ENCODE measurements at places on chromosomes 3 and 15.

DNA sequence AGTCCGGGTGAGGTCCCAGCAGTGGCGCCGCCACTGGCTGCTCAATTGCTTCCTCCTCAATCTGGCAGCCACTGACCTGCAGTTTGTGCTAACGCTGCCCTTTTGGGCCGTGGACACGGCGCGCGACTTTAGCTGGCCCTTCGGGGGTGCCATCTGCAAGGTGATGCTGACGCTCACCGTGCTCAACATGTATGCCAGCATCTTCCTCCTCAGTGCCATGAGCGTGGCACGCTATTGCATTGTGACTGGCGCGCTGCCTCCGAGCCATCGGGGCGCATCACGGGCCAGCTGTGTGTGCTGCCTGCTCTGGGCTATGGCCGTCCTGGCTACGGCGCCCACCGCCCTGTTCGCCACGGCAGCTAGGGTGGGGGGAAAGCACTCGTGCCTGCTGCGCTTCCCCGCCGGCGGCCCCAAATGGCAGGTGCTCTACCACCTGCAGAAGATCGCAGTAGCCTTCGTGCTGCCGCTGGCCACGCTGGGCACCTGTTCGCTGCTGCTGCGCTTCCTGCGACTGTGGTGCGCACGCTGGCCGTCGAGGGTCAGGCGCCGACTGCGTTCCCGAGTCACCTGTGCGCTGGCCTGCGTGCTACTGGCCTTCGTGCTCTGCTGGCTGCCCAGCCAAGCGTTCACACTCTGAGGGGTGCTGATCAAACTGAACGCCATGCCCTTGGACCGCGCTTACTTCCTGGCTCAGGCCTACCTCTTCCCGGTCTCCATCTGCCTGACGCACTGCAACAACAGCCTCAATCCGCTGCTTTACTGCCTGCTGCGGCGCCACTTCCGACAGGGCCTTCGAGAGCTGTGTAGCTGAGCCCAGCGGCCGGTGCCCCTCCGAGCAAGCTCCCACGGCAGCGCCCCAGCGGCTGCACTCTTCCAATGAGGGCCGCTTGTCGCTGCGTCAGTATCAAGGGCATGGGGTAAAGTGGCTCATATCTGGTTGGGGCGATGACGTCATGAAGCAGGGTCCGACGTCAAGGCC lies 20.3 kb upstream of the ADAMTS7 start:
- no peak for DNase-seq

- DNase-seq = no peak
Measured at GRCh38 chr3:99534951-99535704, 103.3 kb upstream of the COL8A1 start.

DNA sequence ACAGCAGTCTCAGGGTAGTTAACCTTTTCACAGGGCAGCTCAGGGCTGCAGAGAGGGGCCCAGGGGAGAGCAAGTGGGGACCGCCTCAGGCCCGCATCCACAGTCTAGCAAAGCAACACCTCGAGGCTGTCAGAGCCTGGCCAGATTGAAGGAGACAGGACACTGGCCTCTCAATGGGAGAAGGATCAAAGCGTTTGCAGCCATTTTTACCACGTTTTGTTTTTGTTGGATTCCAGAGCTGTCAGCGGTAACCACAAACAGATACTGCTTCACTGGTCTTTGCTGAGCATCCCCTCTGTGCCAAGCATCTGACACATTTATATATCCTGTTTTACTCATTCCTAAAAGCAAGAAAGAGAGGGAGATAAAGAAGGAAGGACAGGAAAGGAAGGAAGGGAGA lies 153.8 kb downstream of the SHQ1 start:
- DNase-seq = no peak

GRCh38 chr15:66646799-66647198 lies 55.2 kb upstream of the SMAD6 start:
- DNase-seq = no peak

GRCh38 chr3:122076491-122077292 lies 21.5 kb downstream of the CD86 start:
- DNase-seq = peak; percentile 65

GRCh38 chr3:38878646-38879045 lies 62.6 kb upstream of the SCN10A start:
- DNase-seq = no peak
